KBM-7 (cell line): ENCODE measurements at places on chromosomes 13 and 19.

DNA sequence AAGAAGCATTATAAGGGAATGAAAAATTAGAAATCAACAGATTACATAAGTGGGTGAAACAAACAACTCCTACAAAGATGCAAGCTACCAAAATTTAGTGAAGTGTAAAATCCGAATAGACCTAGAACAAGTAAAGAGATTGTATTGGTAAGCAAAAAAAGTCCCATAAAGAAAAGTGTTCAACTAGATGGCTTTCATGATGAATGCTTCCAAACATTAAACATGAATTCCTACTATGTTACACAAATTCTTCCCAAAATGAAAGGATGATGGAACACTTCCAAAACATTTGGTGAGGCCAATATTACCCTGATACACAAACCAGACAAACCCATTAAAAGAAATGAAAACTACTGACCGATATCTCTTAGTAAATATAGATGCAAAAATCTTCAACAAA is 139.0 kb downstream of the GPC5 start:
- no peak for DNase-seq

DNA sequence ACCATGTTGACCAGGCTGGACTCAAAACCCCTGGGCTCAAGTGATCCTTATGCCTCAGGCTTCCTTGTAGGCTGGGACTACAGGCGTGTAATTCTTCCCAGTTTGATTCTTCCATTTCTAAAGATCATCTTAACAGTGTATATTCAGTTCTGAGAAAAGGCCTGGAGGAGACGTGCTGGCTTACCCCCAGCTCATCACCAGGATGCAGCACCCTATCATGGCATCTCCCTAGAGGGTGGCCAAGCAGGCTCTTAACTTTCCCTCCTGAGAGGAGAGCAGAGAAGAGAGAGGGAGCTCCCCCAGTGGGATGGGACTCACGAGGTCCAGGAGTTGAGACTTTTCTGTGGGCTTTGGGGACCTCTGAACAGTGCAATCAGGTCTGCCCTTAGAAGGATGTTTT is 2.1 kb upstream of the TUBA3C start:
- no peak for DNase-seq

- no peak for DNase-seq
These were observed 81.9 kb downstream of the SLC6A16 start for GRCh38 chr19:49243129-49243528.

DNA sequence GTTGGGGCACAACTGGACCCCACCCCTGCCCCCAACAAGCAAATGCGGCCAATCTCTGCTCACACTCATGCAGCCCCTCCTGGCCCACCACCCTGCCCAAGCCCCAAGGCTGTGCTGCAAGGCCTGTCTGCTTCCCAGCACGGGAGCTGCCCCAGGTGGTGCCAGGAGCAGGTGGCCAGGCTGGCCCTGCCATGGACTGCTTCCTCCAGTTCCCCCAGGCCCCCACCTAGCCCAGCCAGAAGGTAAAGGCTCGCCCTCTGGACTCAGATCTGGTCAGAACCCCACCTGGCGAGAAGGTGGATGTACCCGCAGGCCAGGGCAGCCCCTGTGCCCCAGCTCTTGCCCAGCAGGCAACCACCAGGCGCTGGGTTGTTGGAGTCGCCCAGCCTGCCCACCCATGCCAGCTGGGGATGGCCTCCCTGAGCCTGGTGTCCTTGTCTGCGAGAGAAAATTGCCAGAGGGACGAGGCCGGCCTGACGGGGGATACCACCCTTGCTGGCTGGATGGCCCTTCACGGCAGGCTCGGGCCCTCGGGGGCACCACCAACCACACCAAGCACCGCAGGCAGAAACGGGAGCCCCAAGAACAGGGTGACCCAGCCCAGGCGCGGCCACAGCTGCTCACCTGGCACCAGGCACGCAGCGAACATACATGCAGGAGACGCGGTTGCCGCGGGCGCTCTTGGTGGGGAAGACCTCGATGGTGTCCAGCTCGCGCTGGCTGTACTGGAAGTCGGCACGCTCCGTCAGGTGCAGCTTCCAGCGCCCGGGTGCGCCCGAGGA is 4.5 kb downstream of the ABHD17A start:
- DNase-seq: no peak

DNA sequence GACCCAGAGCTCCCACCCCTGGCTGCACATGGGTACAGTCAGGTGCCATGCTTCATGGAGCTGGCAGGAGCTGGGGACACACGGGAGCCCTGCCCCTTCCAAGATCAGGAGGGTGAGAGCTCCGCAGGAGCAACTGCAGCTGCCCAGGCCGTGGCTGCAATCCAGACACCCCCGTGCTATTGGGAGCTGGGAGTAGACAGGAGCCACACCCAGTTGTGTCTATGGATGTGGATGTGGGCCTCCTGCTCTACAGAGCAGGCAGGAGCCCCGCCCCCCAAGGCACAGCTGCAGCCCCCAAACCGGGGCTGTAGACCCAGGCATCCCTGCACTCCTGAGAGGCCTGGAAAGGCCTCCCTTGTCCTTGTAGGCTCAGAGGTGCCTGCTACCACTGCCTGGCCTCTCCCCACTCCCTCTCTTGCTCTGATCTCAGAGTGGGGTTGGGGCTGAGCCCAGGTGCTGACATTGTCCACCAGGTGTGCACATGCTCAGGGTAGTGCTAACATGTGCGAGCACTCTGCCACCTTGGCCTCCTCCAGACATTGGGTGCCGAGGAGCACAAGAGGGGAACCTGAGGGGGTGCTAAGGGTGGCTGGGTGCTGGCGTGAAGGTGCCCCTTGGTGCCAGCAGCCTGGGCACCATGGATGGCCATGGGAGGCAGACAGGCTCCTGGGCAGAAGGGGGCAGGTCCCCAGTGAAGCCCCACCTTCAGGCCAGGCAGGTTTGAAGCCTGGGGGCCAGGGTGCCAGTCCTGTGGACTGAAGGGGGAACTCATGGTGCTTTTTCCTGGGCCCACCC is 8.0 kb upstream of the BAX start:
- no peak for DNase-seq

GRCh38 chr19:43148233-43148632 is 38.1 kb downstream of the PSG5 start:
- DNase-seq: no peak
